Cardiac muscle cell (in vitro differentiated cells and primary cell): ENCODE measurements at places on chromosomes 12 and 14. TPM values are rescaled to one million over a fixed set of nuclear protein-coding genes. Genes with fewer than 3 reads are reported as not detected.

Gene TAS2R9
- 0.21 and 1.8 TPM in 2 replicates for total RNA-seq

Gene MGAT2
- 45.3 and 48.5 TPM in 2 replicates for total RNA-seq

Gene IFNG-AS1
- total RNA-seq: 0.07 TPM in 1 of 2 replicates, not detected in the other

Gene CLEC4A
- total RNA-seq: 1.8 TPM in 1 of 2 replicates, not detected in the other

GRCh38 chr12:123075087-123075645 is 75.7 kb downstream of the PITPNM2 start:
- DNase-seq: no peak

DNA sequence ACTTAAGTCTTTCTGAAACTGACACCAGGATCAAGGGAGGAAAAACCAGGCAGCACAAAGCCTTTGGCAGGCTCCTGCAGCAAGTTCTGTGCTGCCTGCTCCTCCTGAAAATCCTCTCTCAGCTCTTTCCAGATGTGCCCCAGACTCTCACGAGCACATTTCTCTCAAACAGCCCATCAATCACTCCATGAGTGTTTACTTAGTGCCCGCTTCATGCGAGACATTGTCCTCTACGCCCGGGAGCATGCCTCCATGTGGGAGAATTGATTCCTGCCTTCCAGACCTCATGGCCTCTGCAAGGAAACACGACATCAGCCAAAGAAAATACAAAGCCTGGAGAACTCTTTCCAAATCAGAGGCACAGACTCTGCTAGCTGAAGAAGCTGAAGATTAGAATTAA is 46.5 kb upstream of the TSPAN11 start:
- DNase-seq: no peak

- no peak for DNase-seq
These were observed 483.0 kb upstream of the CCDC196 start for GRCh38 chr14:66003082-66003730.

GRCh38 chr14:76329154-76329928 is 46.6 kb upstream of the ESRRB start:
- no peak for DNase-seq

- DNase-seq: peak; percentile 85
These were observed 1.5 kb downstream of the APOLD1 start for GRCh38 chr12:12786706-12787601.

GRCh38 chr14:64763801-64764621 is 59.8 kb downstream of the PLEKHG3 start:
- DNase-seq: no peak

DNA sequence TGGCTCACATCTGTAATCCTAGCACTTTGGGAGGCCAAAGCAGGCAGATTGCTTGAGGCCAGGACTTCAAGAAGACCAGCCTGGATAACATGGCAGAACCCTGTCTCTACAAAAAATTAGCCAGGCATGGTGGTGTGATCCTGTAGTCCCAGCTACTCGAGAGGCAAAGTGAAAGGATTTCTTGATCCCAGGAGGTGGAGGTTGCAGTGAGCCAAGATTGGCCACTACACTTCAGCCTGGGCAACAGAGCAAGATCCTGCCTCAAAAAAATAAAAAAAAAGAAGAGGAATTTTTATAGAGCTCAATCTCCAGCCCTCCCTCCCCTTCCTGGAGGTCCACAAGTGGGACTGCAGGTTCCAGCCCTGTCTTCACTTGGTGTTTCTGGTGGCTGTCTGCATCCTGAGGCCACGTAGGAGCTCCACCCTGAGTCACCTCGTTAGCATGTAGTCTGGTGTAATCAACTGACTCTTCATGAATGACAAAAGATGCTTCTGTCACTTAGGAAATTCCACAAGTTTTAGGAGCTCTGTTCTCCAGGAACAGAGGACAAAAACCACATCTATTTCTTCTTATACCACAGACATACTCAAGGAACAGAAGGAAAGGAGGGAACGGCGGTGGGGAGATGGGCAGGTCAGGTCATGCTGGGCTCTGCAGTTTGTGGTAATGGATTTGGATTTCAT is 16.2 kb downstream of the CCDC62 start:
- peak; percentile 15 for DNase-seq

DNA sequence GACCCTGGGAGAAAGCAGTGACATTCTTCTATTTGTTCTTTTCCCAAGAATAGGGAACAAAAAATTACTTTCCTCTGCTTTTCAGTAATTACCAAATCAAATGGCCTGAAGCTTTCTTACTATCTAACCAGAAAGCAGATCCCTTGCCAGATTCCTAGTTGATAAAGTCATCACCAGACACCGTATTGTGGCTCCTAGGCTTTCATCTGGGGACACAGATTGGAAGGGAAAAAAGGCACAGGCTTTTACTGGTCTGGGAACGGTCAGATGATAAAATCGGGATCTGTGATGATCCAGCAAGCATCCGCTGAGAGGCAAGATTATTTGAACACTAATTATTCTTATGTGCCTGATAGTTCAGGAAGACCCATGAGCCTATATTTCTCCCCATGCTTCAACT is 79.1 kb upstream of the BCL2L14 start:
- DNase-seq: no peak

- no peak for DNase-seq
These were observed 31.7 kb upstream of the DYNC1H1 start for GRCh38 chr14:101932673-101933072.

DNA sequence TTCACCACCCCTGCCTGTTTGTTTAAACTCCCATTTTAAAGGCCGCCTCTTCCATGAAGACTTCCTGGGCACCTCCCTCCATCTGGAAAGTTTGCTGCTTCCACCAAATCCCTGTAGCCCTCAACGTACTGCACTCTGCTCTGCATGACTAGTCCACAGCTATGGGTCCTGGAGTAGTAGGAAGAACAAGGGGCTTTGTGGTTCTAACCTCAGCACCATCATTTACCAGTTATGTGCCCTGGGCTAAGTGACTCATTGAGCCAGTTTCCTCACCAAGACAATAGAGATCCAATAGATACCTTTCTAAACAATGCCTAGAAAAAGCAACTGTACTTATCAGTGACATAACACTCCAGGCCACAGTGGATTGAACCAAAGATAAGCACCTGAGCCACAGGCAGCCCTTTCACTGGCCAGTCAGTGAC is 8.5 kb upstream of the LTBP2 start:
- DNase-seq: peak; percentile 79

- DNase-seq: peak; percentile 83
These were observed 96.7 kb downstream of the ETV6 start for GRCh38 chr12:11746024-11746771.
